ENCODE measurements at places on chromosomes 2 and 18. TPM values are rescaled to one million over a fixed set of nuclear protein-coding genes. Genes with fewer than 3 reads are reported as not detected.

- no peak for DNase-seq
Observed at GRCh38 chr2:200189964-200190363, 116.5 kb upstream of the SPATS2L start.

- DNase-seq, result no peak
Observed at GRCh38 chr18:8938817-8939216, 163.7 kb upstream of the NDUFV2 start.

The CDKL4 gene
- 0.27 TPM for total RNA-seq

The FAM237A gene
- not detected for total RNA-seq

DNA sequence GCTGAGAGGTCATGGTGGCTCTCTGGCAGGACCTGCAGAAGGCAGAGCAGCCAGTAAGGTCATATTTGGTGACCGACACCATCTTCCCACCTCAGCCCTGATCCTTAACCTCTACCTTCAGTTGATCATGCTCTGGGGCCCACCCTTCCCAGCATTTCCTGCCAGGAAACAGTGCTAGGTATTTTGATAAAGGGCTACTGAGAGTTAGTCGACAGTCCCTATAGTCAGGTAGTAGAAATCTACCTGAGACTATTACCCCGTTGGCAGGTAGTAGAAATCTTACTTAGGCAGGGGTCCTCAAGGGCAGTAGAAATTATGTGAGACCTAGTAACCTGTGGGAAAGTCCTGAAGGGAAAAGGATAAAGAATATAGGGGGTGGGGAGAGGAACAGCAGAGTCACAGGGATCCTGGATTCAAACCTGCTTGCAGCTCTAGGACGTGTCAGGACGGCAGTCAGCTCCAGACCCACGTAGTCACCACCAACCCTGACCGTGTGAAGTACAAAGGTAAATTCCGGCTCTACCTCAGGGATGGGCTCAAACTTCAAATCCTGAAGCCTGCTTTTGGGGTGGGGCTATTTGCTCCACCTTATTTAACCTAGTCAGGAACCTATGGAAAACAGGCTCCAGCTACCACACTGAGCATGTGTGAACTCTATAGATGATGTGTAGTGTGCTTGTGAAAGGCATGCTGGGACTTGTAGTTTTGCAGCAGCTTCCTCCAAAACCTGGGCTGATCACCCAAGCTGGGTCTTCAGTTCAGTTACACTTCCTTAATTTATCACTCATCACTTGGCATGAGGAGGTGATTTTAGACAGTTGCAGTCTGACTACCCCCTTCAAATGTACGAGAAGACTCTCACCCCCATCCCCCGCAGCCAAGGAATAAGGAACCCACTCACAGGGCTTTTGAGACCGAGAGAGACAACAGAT, at the start of gene DQX1:
TSS of gene DQX1 (minus strand) at position 515 of the 932 bp plus-strand sequence. CDS start at position 13, 502 bp downstream.
- DNase-seq, result no peak

DNA sequence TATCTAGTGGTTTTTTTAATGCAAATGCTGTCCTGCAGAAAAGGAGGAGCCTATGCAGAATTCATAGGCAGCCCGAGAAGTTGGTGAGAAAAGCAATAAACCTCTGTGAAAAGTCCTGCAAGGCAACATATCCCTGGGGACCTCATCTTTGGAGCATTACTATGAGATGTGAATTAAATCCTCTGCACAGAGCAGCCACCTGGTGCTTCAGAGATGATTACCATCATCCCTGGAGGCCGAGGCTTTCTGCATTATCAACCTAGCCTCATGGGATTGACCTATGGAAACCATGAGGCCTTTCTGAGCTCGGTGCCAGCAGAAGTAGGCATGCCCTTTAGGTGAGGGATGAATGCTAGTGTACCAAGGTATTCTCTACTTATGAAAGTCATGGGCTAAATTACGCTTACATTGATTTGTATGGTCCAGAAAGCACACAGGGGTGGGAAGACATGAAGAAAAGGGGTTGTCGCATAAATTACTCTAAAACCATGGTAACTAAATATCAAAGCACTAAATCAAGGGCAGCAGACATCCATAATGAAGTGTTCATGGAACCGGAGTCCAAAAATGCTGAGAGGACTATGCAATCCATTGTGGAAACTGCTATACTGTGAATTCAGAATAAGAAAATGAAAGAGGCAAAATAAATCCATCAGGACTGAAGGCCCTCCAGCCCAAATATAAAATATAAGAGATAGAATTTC, 623.5 kb upstream of the DDX18 start:
- DNase-seq, result no peak

Measured in HCT116 (cell line).